Regular cardiac myocyte (primary cell): ENCODE measurements at places on chromosomes 4 and X. TPM values are rescaled to one million over a fixed set of nuclear protein-coding genes. Genes with fewer than 3 reads are reported as not detected.

Gene NDST4
- not detected in 2 replicates for total RNA-seq

Gene ERAS
- not detected in 2 replicates for total RNA-seq

Gene MFAP3L
- 16.3 and 19.4 TPM in 2 replicates for total RNA-seq

Gene NLGN4X
- total RNA-seq: under 0.01 TPM in 2 replicates

Gene TMEM156
- total RNA-seq: under 0.01 and 0.58 TPM in 2 replicates

Gene EMD
- 14.7 and 18.0 TPM in 2 replicates for total RNA-seq

Gene PPP4R3C
- total RNA-seq: not detected in 2 replicates

Gene ANXA10
- 62.9 and 67.7 TPM in 2 replicates for total RNA-seq

Gene CPE
- 33.5 and 294 TPM in 2 replicates for total RNA-seq

Gene NXF2
- not detected in 2 replicates for total RNA-seq

Gene MMGT1
- 9.9 and 14.6 TPM in 2 replicates for total RNA-seq

Gene SAGE1
- not detected in 2 replicates for total RNA-seq

Gene TKTL1
- total RNA-seq: not detected in 2 replicates

Gene VCX3B
- total RNA-seq: not detected in 2 replicates

Gene SYNPO2
- 13.6 and 83.4 TPM in 2 replicates for total RNA-seq

Gene FDCSP
- not detected in 2 replicates for total RNA-seq

Gene TMEM271
- total RNA-seq: not detected in 2 replicates
